Cardiac septum (tissue), 1 donor: ENCODE measurements at places on chromosomes 7 and 10.

DNA sequence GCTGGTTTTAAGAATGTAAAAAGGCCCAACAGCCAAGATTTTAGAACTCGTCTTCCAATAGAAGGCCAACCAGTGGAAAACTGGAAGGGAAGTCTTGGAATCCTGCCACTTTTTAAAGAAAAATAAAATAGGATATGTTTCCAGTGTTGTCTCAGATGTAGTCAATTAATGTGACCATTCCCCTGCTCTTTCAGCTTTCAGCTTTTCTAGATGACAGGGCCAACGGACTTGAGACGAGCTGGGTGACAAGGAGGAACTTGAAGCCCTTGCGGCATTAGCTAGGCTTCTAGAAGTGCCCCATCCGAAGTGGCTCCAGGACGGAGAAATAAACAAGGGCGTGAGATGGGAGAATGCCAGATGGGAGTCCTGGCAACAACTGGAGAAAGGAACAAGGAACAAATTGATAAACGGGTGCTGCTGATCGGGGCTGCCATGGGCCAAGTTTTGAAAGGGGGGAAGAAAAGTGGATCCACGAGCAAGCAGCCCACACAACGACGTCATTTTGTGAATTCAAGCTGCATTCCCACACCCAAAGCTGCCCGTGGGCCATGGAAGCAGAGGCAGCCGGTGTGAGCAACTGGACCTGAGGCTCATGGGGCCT lies 42.3 kb downstream of the CTBP2 start:
- no peak for DNase-seq

DNA sequence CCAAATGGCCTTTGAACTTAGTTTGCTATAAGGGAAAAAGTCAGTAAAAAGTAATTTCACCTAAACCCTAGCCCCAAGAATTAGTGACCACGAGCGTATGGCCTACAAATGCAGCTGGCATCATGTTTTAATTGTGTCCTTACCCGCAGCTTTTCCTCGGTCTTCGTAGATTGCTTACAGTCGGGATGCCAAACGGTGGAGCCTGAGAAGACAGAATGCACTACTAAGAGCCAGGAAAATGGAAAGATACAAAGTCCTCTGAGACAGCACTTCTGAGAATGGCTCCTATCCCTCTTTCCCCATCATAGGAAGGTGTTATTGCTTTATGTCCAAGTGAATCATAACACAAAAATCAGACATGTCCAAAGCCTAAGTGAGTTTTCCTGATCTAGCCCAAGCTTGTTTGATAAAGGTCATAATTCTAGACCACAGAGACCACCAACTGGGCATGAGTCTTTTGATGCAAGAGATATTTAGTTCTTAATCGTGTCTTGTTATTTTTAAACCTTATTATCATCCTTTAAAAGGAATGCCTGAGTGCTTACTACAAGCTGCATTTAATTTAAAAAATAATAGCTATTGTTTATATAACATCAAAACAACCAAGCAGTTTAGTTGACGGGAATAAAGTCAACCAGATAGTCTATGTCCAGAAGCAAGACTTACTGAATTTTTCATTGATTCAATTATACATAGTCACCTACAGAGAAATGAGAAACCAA lies 83.7 kb upstream of the AFAP1L2 start:
- DNase-seq = no peak

- no peak for DNase-seq
Measured at GRCh38 chr10:103855852-103856796, 748 bp upstream of the SH3PXD2A start.

DNA sequence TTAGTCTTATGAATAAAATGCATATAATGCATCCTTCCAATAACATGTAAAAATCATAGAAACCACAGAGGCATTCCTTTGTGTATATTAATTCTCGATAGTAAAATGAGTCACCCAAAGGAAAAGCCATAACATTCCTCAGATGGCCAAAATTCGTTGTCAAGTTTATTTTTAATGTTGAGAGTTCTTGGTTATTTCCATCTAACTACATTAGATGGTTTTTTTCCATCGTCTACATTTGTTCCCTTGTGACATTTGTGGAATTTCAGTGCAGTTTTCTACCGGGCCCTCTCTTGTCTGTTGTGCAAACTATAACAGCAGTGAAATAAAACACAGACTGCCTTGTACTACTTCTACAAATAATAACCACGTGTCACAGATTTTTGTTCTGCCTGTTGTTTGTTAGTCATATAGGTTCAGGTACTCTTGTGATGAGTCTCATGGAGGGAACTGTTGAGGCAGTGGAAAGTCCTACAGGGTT lies 54.7 kb upstream of the CCAR1 start:
- DNase-seq = no peak

DNA sequence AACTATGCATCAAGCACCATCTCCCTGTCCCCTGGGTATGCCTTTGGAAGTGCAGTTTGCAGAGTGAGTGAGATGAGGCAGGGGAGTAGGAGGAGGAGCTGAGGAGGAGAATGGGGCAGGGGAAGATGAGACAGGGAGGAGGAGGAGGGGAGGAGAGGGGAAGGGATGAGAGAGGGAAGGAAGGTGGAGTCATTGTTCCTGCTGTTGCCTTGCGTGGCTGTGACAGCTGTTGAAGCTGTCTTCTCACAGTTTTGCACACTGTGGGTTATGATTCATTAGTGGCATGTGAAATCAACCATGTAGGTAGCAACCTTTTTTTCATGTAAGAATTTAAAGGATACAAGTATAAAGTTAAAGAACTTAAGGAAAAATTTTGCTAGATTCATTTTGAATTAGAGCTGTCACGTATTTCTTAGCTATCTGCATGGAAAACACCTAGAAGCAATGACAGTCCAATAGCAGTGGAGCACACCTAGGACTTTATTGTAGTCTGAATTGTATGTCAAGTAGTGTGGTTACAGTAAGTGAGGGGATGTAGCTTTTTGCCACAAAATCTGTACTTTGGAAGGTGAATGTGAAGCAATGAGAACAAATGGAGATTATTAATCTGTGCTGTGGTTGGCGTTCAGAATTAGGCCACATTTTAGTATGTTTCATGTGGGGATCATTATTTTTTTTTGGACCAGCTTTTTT lies 21.7 kb downstream of the CCM2 start:
- DNase-seq = no peak

GRCh38 chr10:73865459-73866442 lies 8.6 kb downstream of the CAMK2G start:
- DNase-seq = peak; percentile 92

GRCh38 chr10:87978166-87978565 lies 114.7 kb downstream of the PTEN start:
- no peak for DNase-seq

DNA sequence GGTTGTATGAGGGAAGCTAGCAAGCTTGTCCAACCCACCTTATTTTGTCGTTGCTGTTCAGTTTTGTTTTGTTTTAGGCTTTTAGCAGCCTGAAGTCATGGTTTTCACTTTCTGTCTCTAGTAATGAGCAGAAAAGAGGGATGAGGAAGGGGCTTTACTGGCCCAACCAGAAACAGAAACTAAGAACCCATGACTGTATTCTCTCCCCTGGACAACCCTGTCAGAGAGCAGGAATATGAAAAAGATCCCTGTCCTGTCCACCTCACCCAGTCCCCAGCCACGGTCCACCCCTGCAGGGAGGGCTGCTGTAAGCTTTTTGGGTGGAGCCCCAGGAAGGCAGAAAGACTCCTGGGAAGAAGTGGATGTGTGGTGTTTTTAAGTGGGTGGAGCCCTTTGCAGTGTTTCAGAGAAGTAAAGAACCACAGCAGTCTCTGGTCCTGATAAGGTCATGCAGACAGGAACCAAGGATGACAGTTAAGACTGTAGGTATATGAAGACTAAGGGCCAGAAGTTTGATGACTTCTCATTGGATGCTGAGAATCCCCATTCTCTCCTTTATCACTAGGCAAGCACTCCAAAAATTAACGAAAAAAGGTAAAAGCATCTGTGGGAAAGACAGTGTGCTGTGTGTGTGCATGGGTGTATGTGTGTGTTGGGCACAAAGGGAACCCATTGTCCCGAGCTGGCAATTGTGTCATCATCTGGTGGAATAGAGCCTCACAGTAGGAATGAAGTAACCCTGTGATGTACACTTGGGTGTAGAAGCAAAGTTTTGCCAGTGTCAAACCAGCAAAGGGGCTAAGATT lies 13.8 kb downstream of the MRPL32 start:
- DNase-seq = no peak

DNA sequence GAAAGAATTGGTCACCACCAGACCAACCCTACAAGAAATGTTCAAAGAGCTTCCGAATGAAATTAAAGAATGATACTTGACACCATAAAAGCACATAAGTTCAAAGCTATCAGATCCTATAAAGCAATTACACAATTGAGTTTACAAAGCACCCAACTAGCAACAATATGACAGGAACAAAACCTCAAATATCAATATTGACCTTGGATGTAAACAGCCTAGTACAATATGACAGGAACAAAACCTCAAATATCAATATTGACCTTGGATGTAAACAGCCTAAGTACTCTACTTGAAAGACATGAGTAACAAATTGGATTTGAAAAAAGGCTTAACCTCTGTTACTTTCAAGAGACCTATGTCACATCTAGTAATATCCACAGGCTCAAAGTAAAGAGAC lies 1201.4 kb downstream of the XPNPEP1 start:
- DNase-seq = no peak

- peak; percentile 82 for DNase-seq
Measured at GRCh38 chr7:100694098-100694745, at the start of gene GIGYF1. Gene GIGYF1 (minus strand): TSS chr7:100694250. CDS start chr7:100688238, 6,012 bp downstream.

GRCh38 chr10:36578306-36578705 lies 547.1 kb upstream of the ANKRD30A start:
- no peak for DNase-seq

GRCh38 chr7:128728598-128728997 lies 10.6 kb upstream of the CALU start:
- no peak for DNase-seq

GRCh38 chr7:114925434-114925833 lies 3.5 kb downstream of the MDFIC start:
- DNase-seq = no peak

DNA sequence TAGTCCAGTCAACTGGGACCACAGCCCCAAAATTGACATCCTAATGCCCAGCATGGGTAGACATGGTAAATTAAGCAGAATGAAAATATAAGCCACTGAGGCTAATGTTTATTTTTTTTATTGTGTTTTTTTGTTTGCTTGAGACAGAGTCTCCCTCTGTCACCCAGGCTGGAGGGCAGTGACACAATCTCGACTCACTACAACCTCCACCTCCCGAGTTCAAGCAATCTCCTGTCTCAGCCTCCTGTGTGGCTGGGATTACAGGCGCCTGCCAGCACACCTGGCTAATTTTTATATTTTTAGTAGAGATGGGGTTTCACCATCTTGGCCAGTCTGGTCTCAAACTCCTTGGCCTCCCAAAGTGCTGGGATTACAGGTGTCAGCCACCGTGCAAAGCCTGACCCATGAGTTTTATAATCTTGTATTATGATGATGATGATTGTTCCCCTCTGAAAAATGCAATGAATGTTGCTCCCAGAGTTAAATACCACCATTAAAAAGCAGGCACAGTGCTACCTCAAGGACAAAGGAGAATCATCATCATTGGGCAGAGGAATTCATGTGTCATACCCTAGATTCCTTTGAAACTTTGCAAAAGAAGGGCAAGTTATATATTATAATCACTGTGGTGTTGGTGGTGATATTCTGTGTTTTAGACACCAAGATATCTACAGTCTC lies 228.0 kb downstream of the PARD3 start:
- DNase-seq = no peak

DNA sequence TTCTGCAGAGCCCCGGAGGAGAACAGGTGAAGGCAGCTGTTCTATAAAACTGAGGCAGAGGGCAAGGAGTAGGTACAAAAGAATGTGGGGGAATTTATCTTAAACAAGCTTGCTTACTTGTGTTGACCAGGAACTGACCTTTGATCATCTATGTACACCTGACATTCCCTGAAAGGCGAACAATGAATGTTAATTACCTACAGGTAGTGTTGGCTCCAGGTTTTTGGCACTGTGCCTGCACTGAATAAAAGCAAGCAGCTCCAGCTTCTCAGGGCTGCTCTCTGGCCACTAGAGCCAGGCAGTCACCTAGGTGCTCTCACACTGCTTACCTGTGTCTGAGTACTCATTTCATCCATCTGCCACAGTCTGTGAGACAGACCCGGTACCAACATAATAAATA lies 87.0 kb downstream of the RAPGEF5 start:
- DNase-seq = no peak

DNA sequence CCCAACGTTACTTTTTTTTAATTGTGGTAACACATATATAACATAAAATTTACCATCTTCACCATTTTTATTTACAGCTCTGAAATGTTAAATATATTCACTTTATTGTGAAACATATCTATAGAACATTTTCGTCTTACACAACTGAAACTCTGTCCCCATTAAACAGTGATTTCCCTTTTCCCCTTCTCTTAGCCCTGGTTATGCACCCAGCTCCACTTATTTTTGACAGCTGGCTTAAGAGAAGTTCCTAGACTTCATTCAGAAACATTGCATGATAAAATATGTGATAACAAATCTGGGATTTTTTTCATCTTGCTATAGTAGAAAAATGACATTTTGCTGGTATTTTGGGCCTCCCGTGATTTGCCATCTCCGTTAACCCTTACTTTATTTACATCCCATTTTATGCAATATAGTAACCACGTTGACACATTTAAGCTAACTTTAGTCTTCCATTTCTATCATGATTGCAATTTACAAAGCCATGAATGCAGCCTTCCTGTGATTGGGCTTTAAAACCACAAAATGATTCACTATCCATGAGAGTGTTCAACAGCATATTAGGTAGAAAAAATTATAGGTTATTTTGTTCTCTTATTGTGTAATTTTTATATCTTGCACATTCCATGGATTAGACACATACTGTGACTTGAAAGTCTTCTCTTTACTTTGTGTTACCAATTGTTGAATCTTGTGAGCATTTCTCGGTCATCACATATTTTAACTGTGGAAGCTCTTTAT lies 139.6 kb downstream of the SND1 start:
- no peak for DNase-seq

- DNase-seq = no peak
Measured at GRCh38 chr7:31020161-31020560, 31.9 kb upstream of the ADCYAP1R1 start.

DNA sequence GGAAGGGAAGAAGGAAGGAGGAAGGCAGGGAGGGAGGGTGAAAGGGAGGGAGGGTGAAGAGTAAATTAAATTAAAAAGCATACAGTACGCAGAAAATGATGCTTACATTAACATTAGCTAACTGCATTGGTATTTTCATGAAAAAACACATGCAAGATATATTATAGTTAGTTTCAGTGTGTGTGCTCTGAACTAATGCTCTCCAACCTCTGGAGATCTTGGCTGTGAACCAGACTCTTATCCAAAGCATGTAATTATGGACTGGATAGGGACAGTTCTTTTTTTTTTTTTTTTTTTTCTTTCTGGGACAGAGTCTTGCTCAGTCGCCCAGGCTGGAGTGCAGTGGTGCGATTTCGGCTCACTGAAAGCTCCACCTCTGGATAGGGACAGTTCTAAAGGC lies 357.0 kb downstream of the FRMD4A start:
- DNase-seq = no peak

DNA sequence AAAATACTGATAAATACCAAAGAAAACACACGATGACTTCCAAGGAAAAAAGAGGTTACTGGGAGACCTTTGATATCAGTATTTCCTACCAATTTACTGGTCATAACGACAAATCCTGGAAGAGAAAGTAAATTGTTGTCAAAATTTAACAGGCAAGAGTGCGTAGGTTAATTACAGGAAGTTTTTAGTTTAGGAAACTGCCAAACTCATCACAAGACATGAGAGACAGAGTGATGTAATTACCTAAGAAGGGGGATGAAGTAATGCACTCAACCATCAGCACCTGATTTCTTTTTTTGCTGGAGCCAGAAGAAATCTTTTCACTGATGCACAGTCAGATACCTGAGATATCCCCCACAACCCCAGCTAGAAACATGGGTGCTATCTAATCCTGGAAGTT lies 16.8 kb downstream of the MACC1 start:
- DNase-seq = no peak

- DNase-seq = no peak
Measured at GRCh38 chr7:66163186-66163610, 41.9 kb upstream of the TPST1 start.
